Aortic smooth muscle cell (primary cell): ENCODE measurements at places on chromosomes 12 and 14. TPM values are rescaled to one million over a fixed set of nuclear protein-coding genes. Genes with fewer than 3 reads are reported as not detected.

Gene NOS1
- under 0.01 TPM in 2 replicates for total RNA-seq

Gene RFX4
- total RNA-seq = not detected in 2 replicates

Gene TSHR
- total RNA-seq = not detected in 2 replicates

Gene TSPAN19
- not detected in 2 replicates for total RNA-seq

Gene KLRF2
- not detected in 2 replicates for total RNA-seq

Gene CCDC38
- total RNA-seq = under 0.01 TPM in 2 replicates
